ENCODE measurements at places on chromosomes 1 and 21.

DNA sequence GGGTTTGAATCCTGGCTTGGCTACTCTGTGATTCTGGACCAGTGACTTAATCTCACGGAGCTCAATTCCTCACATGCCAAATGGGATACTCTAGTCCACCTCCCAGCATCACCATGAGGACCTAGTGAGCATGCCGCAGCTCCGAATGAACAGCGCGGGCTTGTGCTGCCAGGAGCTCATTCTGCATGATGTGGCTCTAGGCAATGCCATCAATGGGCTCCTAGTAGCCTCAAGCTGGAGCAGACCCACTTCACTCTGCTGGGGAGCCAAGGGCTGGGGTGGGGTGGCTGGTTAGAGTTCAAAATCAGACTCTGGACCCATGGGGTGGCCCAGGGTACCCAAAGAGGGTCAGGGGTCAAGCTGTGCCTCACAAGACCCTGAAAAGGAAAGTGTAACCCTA is 41.5 kb downstream of the CDK18 start:
- no peak for DNase-seq

GRCh38 chr1:30388386-30388785 is 335.0 kb downstream of the MATN1 start:
- DNase-seq = no peak

GRCh38 chr1:9905010-9905409 is 5.1 kb downstream of the CTNNBIP1 start:
- DNase-seq = no peak

- DNase-seq = peak; percentile 26
These were observed 42.4 kb upstream of the LRRC52 start for GRCh38 chr1:165501330-165501969.

DNA sequence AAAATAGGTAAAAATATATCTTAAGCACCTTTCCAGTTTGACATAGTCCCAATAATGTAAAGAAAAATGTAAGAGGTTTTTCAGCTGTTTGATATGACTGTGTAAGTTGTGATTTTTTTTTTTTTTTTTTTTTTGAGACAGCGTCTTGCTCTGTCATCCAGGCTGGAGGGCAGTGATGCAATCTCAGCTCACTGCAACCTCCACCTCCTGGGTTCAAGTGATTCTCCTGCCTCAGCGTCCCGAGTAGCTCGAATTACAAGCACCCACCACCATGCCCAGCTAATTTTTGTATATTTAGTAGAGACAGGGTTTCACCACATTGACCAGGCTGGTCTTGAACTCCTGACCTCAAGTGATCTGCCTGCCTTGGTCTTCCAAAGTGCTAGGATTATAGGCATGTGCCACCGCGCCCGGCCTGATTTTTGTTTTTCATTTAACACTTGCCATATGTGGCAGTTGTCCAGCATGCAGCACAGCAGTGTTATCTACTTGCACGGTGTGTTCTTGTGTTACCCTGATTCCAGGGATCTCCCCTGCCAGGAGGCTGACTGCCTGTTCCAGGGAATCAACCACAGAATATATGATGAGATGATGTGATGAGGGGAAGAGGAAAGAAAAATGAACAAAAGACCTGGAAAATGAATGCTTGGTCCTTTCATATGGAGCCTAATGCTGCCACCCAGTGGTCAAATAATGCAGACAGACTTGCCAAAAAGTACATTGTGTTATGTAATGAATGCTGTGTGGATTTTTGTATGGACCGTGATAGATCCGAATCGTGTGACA is 79.0 kb downstream of the RAVER2 start:
- no peak for DNase-seq

DNA sequence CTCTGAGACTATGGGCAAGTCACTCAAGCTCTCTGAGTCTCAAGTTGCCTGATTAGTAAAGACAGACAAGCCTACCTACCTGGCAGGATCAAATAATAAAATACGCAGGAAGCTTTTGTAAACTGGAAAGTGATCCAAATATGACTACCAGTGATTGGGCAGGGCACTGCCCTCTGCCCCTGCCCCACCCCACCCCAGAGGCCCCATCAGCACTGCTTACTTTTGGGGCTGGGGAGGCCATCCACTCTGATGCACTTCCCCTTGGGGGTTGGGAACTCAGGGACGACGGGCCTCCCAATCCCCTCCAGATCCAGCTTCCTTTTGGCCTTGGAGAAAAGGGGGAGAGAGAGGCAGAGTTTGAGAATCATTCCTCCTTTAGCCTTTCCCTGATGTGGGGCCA is 6.9 kb downstream of the E2F2 start:
- DNase-seq = no peak

DNA sequence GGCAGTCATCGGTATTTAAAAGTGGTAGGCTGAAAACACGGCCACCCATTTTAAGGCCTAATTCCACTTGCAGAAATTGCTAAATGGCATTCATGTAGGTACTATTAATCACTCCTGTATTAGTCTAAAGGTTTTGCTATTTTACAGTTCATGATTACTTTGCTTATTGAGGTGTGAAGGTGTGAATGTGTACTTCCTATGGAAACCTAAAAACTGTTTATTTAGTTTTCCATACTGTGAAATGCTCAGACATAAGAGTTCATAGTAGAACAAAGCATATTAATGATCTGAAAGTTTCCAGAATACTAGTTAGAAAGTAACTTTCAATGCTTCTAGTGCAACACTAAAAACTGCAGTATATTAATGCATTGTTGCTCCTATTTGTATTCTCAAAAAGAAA is 69.8 kb downstream of the ITGB3BP start:
- no peak for DNase-seq

- no peak for DNase-seq
These were observed 61.6 kb downstream of the TMCO4 start for GRCh38 chr1:19738076-19738475.

- no peak for DNase-seq
These were observed 2.4 kb downstream of the ANKRD65 start for GRCh38 chr1:1418464-1419362.

DNA sequence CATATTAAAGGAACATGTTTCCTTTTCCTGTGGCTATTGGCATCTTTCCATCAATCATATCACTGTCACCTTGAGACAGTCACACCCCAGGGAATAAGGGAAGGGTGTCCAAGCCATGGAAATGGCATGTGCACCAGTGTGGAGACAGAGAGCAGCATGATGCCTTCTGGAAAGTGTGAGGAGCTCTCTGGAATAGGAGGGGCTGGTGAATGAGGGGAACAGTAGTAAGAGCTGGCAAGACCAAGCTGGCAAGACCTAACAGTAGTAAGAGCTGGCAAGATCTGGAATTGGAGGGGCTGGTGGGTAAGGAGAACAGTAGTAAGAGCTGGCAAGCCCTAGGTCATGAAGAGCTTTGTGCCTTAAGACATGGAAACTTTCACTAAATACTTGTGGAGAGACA is 186.7 kb downstream of the C1orf94 start:
- no peak for DNase-seq

DNA sequence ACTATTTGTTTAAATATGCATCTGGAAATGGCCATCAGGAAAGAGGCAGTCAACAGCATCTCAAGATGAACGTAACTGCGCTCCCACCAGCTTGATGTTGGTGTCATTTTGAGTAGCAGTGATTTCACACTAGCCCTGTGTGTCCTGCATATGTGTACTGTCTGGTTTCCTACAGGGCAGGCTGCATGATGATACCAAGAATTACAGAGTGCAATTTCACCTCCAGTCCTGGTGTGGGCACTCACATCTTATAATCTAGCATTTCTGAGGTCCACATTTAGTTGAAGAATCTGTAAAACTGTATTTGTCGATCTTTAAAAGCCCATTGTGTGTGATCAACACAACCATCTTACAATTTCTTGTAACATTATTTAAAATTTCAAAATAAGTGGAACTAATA is 336.4 kb downstream of the PAPPA2 start:
- DNase-seq = no peak

GRCh38 chr1:208951908-208952307 is 631.6 kb upstream of the CAMK1G start:
- DNase-seq = no peak

GRCh38 chr1:203797948-203798655 is 2.7 kb downstream of the ZBED6 start:
- no peak for DNase-seq

DNA sequence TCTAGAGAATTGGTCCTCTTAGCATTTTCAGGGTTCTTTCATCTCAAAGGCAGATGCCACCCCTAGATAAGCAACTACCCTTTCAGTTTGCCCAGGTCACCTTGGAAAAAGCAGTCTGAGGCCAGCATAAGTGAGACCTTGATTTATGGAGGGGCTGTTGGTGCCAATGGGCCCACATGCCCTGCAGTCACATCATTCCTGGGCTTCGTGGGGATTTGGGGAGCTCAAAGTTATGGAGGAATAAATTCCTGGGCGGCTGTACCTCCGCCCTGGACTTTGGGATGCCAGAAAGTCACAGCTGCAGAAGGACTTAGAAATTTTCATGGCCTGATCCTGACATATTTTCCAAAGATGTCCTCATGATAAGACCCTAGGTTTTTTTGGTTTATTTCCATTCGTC is 2.7 kb upstream of the SDHB start:
- DNase-seq = no peak

DNA sequence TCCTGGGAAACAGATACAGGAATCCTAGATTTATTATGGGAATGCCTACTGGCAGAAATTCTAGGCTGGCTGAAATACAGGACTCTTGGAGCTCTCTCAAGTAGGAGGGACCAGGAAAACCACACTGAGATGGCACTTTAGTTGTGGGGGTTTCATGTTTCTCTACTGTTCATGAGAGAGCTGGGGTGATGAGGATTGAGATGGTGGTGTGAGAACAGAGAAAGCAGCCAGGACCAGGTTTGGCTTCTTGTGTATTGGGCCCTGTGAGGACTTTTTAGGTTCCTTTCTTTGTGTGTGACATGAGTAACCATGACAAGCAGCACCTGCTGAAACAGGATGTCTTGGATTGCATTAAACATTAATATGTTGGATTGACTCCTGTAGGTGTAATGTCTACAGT is 4.9 kb downstream of the ARID1A start:
- no peak for DNase-seq

Measured in heart left ventricle (tissue), 16 donors.